Activated effector memory CD4-positive, alpha-beta T cell treated with anti-CD3 and anti-CD28 coated beads, Interleukin-2, amount 50 U/mL, for 16 hours (primary cell): ENCODE measurements at places on chromosomes 2 and 18.

DNA sequence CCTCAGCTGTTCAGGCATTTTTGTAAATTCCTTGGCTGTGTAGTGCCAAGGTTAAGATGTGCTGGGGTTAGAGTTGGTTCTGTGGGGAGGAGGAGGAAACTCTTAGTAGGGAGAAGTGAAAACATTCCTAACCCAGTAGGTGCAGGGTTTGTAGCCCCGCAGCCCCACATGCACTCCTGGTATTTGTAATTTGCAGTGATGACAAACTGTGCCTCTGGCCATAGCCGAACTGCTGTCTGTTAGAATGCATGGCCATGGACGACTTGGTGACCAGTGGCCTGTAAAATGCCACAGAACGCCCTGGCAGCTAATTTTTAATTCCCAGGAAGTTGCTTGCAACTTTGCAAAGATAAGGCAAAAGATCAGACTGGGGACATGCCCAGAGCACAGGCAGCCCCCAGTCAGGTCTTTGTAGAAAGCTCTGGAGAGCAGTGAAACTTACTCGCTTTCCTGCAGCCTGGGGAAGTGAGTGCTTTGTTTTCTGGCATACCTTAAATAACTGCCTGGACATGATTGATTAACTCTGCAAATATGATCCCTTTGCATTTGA is 38.4 kb downstream of the LYPD6B start:
- DNase-seq: no peak

- no peak for DNase-seq
These were observed 176.6 kb downstream of the EN1 start for GRCh38 chr2:118670838-118671237.

GRCh38 chr2:151238527-151239487 is 22.9 kb downstream of the RBM43 start:
- peak; percentile 69 for DNase-seq

DNA sequence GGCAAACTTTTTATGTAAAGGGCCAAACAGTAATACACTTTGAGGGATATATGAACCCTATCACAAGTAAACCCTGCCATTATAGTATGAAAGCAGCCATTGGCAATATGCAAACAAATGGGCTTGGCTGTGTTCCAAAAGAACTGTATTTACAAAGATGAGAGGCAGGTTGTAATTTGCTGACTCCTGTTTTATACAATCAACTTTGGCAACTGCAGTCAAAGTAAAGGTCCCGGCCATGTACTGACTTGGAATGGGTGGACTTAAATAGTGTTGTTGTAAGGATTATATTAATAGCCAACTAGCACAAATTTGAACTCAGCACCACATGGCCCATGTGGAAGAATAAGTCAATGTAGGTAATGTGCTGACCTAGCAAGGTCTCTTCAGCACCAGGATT is 223.4 kb downstream of the WDPCP start:
- DNase-seq: no peak

DNA sequence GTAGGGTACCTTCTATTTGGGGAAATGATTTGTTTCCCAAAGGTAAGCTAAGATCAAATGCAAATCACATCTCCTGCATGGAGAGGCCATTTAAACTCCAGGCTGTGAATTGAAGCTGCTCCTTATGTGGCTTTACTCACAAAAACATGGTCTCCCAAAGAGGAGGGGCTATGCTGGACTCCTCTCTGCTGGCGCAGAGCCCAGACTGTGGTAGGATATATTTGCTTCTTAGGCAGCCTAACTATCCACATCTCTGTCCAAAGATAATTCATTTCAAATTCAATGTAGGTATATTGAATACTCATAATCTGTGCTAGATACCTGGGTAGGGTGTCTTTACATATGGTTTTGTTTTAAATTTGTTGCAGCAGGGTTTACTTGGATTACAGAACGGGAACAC is 358.5 kb downstream of the ALK start:
- no peak for DNase-seq

DNA sequence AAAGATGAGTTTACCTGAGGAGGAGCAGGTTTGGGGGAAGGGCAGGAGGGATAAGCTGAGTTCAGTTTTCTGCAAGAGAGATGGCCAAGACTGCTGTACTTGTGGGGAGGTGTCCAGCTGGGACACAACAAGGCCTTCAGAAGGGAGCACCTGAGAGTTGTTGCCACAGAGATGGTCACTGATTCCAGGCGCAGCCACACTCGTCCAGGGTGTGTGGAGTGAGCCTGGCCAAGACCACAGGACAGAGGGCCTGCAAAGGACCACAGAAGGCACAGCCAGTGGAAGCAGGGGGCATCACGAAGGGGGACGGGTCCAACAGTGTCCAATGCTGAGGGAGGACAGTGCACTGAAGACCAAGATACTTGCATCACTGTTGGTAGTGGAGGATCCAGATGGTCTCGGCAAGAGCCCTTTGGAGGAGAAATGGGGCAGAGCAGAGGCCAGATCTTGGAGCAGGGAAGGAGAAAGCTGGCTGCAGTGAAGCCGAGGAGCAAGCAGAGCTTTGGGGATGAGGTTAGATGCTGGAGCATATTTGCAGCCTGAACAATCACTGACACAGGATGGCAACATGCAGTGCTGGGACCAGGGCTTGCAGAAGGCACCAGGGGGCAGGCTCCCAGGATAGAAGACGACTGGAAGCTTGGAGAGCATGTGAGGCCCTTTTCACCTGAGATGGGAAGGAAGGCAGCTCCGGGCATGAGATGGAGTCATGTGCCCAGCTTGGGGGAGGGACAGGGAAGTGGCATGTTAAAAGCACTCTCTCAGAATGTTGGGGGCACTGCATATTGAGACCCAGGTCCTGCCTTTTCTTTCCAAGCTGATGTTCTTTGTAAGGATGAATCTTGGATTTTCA is 214.0 kb downstream of the CYP26B1 start:
- peak; percentile 45 for DNase-seq

DNA sequence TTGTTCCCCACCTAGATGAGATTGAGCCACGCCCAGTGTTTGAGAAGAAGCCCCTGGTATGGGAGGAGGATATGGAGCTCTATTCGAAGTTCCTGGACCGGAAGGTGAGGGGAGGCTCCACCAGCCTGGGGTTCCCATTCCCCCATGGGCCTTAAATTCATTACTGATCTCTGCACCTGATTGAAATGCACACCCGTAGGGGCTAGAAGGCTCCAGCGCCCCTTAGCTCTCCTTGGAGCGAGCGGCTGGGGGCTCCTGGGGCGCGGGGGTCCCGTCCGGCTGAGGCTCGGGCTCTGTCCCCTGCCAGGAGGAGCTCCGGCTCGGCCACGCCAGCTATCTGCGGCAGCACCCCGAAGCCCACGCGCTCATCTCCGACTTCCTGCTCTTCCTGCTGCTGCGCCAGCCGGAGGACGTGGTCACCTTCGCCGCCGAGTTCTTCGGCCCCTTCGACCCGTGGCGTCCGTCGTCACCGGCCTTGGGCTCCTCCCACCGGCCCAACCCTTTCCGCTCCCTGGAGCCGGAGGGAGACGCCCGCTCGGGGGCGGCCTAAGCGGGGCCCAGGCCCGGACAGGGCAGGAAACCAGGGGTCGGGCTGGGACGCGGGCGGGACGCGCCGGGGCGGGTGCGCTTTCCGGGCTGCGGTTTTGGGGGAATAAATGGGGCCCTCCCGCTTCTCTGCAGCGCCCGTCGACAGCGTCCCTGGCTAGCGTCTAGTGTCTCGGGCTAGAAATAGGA is 10.9 kb downstream of the CATIP start:
- peak; percentile 89 for DNase-seq

DNA sequence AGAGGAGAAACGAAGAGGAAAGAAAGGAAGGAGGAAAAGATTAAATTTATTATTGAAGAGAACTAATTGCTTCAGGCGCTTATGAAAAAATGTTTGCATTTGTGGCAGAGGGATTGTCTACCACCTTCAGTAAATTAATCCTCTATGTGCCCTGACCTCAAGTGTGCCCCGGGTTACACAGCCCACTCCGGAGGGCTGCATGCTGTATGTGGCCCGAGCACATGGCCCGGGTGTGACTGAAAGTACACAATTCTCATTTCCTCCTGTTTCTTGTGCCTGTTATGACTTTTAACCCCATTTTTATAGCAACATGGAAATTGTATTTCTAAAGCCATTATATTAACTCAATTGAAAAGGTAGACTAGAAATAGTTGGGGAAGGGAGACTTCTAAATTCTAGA is 38.8 kb downstream of the ZEB2 start:
- DNase-seq: no peak

DNA sequence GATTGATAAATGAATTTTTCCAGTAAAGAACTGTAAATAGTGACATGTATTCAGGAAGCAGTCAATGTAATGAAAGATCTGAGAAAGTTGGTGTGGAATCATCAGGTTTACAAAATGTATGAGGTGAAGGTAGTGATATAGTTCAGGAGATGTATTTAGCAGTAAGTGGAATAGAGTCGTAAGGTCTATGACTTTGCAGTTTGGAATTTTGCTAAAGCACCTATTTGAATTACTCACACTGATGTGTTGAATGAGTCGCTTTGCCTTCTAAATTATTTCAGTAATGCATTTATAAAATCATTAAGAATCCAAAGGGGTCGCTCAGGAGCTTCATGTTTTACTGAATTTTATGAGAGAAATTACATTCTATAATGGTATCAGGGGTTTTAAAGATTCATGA is 713.7 kb downstream of the DSC3 start:
- no peak for DNase-seq

DNA sequence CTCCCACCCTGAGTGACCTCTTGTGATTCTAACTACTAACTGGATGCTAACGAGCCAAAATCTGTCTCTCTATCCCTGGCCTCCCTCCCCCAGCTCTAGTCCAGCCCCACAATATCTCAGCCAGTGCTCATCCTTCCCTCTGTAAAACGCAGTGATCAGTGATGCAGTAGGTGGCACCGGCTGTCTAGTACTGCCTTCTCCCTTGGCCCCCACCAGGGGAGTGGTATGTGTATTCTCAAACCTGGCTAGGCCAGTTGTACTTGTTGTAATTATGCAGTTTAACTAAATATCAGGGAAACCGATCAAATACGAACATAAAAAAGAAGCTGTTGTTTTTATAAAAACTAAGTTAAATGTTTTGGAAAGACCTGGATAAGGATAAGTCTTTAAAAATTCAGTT is 113.2 kb upstream of the ALPP start:
- DNase-seq: no peak

DNA sequence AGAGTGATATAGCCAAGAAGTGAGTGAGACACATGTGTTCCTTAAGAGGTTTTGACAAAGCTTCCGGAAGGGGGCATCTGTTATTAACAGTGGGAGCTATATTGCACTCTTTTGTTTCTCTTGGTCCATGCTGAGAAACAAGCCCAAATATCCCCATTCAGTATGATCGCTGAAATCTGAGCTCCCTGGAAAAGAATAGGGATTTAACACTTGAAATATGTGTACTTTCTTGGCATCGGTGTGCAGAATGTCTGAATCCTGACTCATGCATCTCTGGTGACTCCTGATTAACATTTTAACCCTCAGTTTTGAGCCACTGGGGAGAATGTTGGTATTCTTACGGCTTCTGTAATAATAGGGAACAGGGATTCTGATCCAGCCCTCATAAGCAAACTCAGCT is 448.1 kb downstream of the TSN start:
- no peak for DNase-seq

DNA sequence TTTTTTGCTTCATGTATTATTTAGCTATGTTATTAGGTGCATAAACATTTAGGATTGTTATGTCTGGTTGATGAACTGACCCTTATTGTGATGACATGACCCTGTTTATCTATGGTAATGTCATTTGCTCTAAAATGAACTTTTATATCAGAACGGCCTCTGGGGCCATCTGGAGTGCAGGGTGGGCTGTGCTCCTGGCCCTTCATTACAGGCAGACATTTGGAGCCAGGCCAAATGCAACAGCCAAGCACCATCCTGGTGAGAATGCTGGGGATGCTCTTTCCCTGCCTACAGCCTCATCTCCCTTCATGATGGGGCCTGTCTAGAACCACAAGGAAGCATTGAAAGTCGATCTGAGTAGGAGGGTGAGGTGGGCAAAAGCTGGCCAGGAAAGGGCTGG is 38.0 kb downstream of the HJURP start:
- DNase-seq: no peak

GRCh38 chr2:128832946-128833663 is 514.4 kb upstream of the HS6ST1 start:
- no peak for DNase-seq

- DNase-seq: peak; percentile 84
These were observed 105.6 kb upstream of the CD302 start for GRCh38 chr2:159903443-159904126.

DNA sequence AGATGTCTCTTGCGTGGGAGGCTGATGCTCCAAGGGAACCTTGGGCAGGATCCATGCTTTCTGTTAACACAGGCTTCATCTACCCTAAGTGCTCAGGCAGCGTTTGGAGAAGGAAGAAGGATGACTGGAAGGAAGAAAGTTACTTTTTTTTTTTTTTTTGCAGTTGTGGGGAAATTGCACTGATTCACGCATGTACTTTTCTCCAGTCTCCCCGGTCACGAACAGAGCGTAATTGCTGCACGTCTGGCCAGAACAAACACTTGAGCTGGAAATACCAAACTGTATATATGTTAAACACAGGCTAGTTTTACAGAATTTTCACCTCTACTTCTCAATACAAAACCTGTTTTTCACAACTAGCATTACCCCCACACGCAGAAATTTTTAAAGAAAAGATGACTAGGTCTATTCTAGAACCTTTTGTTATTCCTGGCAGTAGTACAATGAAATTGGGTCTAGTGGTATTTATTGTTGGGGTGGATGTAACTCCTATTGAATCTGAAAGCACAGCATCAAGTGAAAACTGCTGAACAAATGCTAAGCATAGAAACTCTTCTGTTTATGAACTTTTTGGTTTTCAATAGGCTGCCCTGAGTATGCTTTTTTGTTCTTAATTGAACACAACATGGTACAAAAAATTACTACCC is 9.3 kb upstream of the SCYGR5 start:
- no peak for DNase-seq

GRCh38 chr2:44942304-44943030 is 965 bp downstream of the SIX3 start:
- DNase-seq: no peak

GRCh38 chr2:57696016-57696415 is 350.6 kb upstream of the VRK2 start:
- no peak for DNase-seq

- DNase-seq: no peak
These were observed 28.4 kb downstream of the FAM98A start for GRCh38 chr2:33570681-33571080.

- no peak for DNase-seq
These were observed 59.9 kb downstream of the MSH6 start for GRCh38 chr2:47842846-47843245.

GRCh38 chr2:45860136-45861121 is 209.0 kb downstream of the PRKCE start:
- DNase-seq: no peak

DNA sequence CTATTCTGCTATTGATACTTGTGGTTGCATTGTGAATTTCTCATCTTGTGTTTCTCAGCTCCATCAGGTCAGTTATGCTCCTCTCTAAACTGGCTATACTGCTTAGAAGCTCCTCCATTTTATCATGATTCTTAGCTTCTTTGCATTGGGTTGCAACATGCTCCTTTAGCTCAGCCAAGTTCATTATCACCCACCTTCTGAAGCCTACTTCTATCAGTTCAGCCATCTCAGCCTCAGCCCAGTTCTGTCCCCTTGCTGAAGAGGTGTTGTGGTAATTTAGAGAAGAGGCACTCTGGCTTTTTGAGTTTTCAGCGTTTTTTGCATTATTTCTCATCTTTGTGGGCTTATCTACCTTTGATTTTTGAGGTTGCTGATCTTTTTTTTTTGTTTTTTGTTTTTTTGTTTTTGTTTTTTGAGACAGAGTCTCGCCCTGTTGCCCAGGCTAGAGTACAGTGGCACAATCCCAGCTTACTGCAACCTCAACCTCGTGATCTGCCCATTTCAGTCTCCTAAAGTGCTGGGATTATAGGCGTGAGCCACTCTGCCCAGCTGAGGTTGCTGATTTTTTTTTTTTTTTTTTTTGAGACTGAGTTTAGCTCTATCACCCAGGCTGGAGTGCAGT is 36.0 kb downstream of the ANKRD12 start:
- DNase-seq: no peak

GRCh38 chr2:171991027-171991426 is 8.7 kb upstream of the METAP1D start:
- DNase-seq: no peak
